ENCODE measurements at places on chromosomes 2 and 18. TPM values are rescaled to one million over a fixed set of nuclear protein-coding genes. Genes with fewer than 3 reads are reported as not detected.

DSEL gene
- total RNA-seq = 2.5 TPM

CIB4 gene
- total RNA-seq = not detected

PRSS56 gene
- not detected for total RNA-seq

CPO gene
- total RNA-seq = not detected

SP140L gene
- total RNA-seq = 91.7 TPM

ONECUT2 gene
- not detected for total RNA-seq

SULT1C2 gene
- total RNA-seq = not detected

TBR1 gene
- total RNA-seq = not detected
